Heart left ventricle (tissue), 16 donors: ENCODE measurements at places on chromosomes 13 and 19. TPM values are rescaled to one million over a fixed set of nuclear protein-coding genes. Genes with fewer than 3 reads are reported as not detected.

- no peak overlapping the region for H3K4me3 ChIP-seq
- H3K27ac ChIP-seq: no peak overlapping the region
- no peaks in the 10 kb centered on the region for H3K4me1 ChIP-seq
- no peaks in the 10 kb centered on the region for H3K27me3 ChIP-seq
Observed at GRCh38 chr13:82698383-82698782, 1183.9 kb downstream of the SLITRK1 start.

DNA sequence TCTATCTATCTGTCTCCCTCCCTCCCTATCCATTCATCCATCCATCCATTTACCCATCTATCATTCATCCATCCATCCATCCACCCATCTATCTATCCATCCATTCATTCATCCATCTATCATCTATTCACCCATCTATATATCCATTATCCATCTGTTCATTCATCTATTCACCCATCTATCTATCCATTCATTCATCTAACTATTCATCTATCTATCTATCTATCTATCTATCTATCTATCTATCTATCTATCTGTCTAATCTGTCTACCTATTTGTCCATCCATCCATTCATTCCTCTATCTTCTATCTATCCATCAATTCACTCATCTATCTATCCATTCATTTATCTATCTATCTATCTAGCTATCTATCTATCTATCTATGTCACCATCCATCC is 4.4 kb upstream of the CDK8 start:
- no peaks in the 10 kb centered on the region for H3K4me1 ChIP-seq
- H3K27ac ChIP-seq: no peak overlapping the region

- H3K36me3 ChIP-seq: no peaks in the 10 kb centered on the region
- peak within 1 kb of the TSS; percentile 76 for H3K4me3 ChIP-seq
- DNase-seq: peak; percentile 77
- peaks cover 38% of the 10 kb centered on the region for H3K4me1 ChIP-seq
Observed at GRCh38 chr19:18437491-18438330, at the start of gene ISYNA1. Gene ISYNA1, minus strand, starts transcription at chr19:18438133. Its CDS starts 154 bp downstream, at chr19:18437979.

DNA sequence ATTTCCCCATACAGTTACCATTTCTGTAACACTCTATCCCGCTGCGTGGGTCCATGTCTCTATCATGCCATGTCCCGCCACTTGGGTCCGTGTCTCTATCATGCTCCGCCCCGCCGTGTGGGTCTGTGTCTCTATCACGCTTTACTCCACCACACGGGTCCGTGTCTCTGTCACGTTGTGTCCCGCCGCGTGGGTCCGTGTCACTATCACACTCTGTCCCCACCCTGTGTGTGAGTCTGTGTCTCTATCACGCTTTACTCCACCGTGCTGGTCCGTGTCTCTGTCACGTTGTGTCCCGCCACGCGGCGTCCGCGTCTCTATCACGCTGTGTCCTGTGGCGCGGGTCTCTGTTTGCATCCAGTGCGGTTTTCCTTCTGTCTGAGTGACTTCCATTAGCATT is 11.6 kb downstream of the ADPRHL1 start:
- DNase-seq: no peak
- H3K27me3 ChIP-seq: no peaks in the 10 kb centered on the region
- H3K4me3 ChIP-seq: no peak overlapping the region
- no peak overlapping the region for H3K27ac ChIP-seq
- H3K36me3 ChIP-seq: no peaks in the 10 kb centered on the region

- no peaks in the 10 kb centered on the region for H3K36me3 ChIP-seq
- H3K27ac ChIP-seq: no peak within 1 kb of the TSS
- DNase-seq: peak; percentile 62
Observed at GRCh38 chr13:37869756-37870488, at the start of gene TRPC4. Gene TRPC4, minus strand, starts transcription at chr13:37869772. Its CDS starts 86,439 bp downstream, at chr13:37783333.

- no peaks in the 10 kb centered on the region for H3K27me3 ChIP-seq
- no peak for DNase-seq
- no peak overlapping the region for H3K4me3 ChIP-seq
- no peak overlapping the region for H3K27ac ChIP-seq
Observed at GRCh38 chr13:59094181-59094580, 1069.5 kb downstream of the DIAPH3 start.

- DNase-seq: no peak
- peak overlapping the region; percentile 55 for H3K27ac ChIP-seq
- H3K27me3 ChIP-seq: no peaks in the 10 kb centered on the region
- no peaks in the 10 kb centered on the region for H3K4me1 ChIP-seq
- no peak overlapping the region for H3K4me3 ChIP-seq
Observed at GRCh38 chr13:41756198-41756880, 204.6 kb downstream of the VWA8 start.

DNA sequence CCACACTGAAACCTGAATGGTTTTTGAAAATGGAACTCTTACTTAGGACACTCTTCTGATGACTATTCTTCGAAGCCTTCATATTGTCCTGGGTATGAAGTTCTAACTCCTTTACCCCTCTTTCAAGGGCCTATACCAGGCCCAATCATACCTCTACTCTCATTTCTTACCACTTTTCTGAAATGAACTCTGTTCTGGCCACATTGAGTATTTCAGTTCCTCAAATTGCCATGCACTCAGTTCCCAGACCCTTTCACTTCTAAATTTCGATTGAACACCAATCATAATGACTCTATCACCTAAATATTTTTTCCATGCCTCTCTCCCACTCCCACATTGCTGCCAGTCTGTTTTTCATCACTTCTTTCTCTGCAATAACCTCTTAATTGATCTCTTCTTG is 53.7 kb downstream of the LACC1 start:
- no peak overlapping the region for H3K27ac ChIP-seq
- no peak for DNase-seq
- H3K27me3 ChIP-seq: no peaks in the 10 kb centered on the region
- no peak overlapping the region for H3K4me3 ChIP-seq
- H3K36me3 ChIP-seq: no peaks in the 10 kb centered on the region

GRCh38 chr19:13803038-13803437 is 7.8 kb downstream of the ZSWIM4 start:
- no peaks in the 10 kb centered on the region for H3K27me3 ChIP-seq
- no peak overlapping the region for H3K4me3 ChIP-seq
- H3K27ac ChIP-seq: no peak overlapping the region
- H3K4me1 ChIP-seq: no peaks in the 10 kb centered on the region
- no peak for DNase-seq
- H3K36me3 ChIP-seq: peaks cover 6% of the 10 kb centered on the region

GRCh38 chr13:93843082-93843481 is 616.5 kb downstream of the GPC6 start:
- H3K27me3 ChIP-seq: no peaks in the 10 kb centered on the region
- no peak for DNase-seq
- no peak overlapping the region for H3K27ac ChIP-seq
- no peaks in the 10 kb centered on the region for H3K36me3 ChIP-seq
- no peaks in the 10 kb centered on the region for H3K4me1 ChIP-seq

DNA sequence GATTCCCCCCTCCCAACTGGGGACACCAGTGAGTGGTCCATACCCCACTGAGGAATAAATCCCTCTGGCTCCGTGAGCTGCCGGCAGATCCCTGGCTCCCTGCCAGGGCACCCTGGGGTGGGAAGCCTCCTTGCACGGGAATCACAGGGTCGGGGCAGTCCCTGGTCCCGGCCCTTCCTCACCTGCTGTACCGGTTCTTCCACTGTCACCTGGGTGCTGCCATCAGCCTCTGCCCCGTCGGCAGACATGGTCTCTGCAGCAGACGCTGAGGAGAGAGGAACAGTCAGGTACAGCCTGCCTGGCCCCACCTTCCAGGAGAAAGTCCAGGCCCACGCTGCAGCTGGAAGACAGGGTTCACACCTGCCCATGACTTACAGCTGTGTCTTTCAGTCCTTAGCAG is 6.3 kb downstream of the PLIN3 start:
- peaks cover 40% of the 10 kb centered on the region for H3K36me3 ChIP-seq
- H3K27ac ChIP-seq: no peak overlapping the region
- no peak overlapping the region for H3K4me3 ChIP-seq

- H3K4me1 ChIP-seq: peaks cover 74% of the 10 kb centered on the region
- H3K27ac ChIP-seq: peak overlapping the region; percentile 55
- no peak for DNase-seq
- no peak overlapping the region for H3K4me3 ChIP-seq
- no peaks in the 10 kb centered on the region for H3K36me3 ChIP-seq
Observed at GRCh38 chr13:39410964-39411363, 192.0 kb downstream of the LHFPL6 start.

DNA sequence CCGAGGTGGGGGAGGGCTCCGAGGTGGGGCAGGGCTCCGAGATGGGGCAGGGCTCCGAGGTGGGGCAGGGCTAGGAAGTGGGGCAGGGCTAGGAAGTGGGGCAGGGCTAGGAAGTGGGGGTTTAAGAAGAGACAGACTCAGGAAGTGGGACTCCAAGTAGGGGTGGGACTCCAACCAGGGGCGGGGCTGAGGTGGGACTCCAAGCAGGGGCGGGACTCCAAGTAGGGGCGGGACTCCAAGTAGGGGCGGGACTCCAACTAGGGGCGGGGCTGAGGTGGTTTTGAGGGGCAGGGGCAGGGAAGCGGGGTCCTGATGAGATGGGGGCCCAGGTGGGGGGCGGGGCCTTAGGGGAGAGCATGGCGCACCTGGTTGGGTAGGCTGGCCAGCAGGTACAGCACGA is 13.6 kb downstream of the CFD start:
- no peaks in the 10 kb centered on the region for H3K27me3 ChIP-seq
- H3K4me3 ChIP-seq: no peak overlapping the region
- H3K27ac ChIP-seq: no peak overlapping the region
- DNase-seq: no peak
- peaks cover 3% of the 10 kb centered on the region for H3K36me3 ChIP-seq

- peak; percentile 24 for DNase-seq
- H3K36me3 ChIP-seq: no peaks in the 10 kb centered on the region
- H3K4me1 ChIP-seq: peaks cover 13% of the 10 kb centered on the region
- peaks cover 23% of the 10 kb centered on the region for H3K27me3 ChIP-seq
- H3K27ac ChIP-seq: no peak overlapping the region
- peak overlapping the region; percentile 63 for H3K4me3 ChIP-seq
Observed at GRCh38 chr19:33063356-33063752, 1.3 kb downstream of the RHPN2 start.

- DNase-seq: no peak
- peaks cover 5% of the 10 kb centered on the region for H3K36me3 ChIP-seq
- peak overlapping the region; percentile 97 for H3K27ac ChIP-seq
Observed at GRCh38 chr19:55603581-55604292, 1.7 kb upstream of the ZNF865 start.

GRCh38 chr19:46591870-46592269 is 9.3 kb upstream of the CALM3 start:
- no peak overlapping the region for H3K4me3 ChIP-seq
- no peak for DNase-seq
- H3K27ac ChIP-seq: no peak overlapping the region
- H3K36me3 ChIP-seq: no peaks in the 10 kb centered on the region
- no peaks in the 10 kb centered on the region for H3K27me3 ChIP-seq

DNA sequence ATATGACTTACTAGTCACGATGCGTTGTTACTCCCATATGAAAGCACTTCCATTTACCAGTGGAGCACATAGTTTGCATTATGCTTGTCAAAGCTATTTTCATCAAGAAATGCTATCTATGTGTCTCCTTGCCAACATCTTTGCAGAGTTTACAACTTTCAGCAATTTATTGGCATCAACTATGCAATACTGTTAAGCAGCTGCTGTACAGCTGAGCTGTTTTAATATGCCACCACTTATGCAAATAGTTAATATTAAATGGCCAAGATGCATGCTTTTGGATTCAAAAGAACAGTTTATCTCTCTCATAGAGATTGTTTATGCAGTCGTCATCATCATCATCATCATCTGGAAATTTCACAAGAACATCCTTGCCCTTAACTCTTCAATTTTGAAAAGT is 67.9 kb upstream of the KLF5 start:
- no peaks in the 10 kb centered on the region for H3K4me1 ChIP-seq
- H3K27ac ChIP-seq: no peak overlapping the region
- DNase-seq: no peak
- H3K36me3 ChIP-seq: no peaks in the 10 kb centered on the region
- H3K27me3 ChIP-seq: no peaks in the 10 kb centered on the region

DNA sequence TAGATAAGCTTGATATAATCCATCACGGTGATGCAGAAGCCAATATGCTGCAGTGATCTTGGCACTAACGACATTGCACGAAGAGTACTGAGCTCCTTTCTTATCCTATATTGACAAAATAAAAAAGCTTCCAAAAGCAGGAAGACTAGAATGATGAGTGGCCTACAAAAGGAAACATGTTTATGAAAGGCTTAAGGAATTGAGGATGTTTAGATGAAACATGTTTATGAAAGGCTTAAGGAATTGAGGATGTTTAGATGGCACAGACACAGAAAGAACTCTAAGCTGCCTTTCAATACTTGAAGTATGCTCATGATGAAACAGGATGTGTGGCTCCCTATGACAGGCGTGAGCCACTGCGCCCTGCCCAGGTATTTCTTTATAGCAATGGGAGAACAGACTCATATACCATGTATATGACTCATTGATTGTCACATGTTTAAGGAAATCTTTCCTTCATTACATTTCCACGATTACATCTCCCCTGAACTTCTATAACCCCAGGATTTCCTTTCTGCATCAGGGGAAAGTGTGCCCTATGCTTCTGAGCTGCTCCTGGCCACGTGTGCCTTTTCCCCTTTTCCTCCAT is 690.8 kb upstream of the ARGLU1 start:
- no peak for DNase-seq
- H3K36me3 ChIP-seq: no peaks in the 10 kb centered on the region
- no peaks in the 10 kb centered on the region for H3K4me1 ChIP-seq
- no peak overlapping the region for H3K27ac ChIP-seq
- H3K4me3 ChIP-seq: no peak overlapping the region

Gene SCN1B
- 32.4 TPM for total RNA-seq

Gene DMWD
- 67.3 TPM for total RNA-seq

Gene URAD
- total RNA-seq: not detected

Gene ESD
- 98.8 TPM for total RNA-seq

Gene RASIP1
- 17.4 TPM for total RNA-seq

Gene CYP2A7
- total RNA-seq: not detected

Gene MEIOSIN
- total RNA-seq: not detected

Gene CLEC4M
- not detected for total RNA-seq

Gene CEACAM20
- not detected for total RNA-seq

Gene TLE2
- total RNA-seq: 44.7 TPM

Gene NLRP5
- total RNA-seq: not detected

Gene PLEKHJ1
- 46.5 TPM for total RNA-seq

Gene KCNJ14
- 0.72 TPM for total RNA-seq
